ENCODE measurements at places on chromosomes 4 and X.

DNA sequence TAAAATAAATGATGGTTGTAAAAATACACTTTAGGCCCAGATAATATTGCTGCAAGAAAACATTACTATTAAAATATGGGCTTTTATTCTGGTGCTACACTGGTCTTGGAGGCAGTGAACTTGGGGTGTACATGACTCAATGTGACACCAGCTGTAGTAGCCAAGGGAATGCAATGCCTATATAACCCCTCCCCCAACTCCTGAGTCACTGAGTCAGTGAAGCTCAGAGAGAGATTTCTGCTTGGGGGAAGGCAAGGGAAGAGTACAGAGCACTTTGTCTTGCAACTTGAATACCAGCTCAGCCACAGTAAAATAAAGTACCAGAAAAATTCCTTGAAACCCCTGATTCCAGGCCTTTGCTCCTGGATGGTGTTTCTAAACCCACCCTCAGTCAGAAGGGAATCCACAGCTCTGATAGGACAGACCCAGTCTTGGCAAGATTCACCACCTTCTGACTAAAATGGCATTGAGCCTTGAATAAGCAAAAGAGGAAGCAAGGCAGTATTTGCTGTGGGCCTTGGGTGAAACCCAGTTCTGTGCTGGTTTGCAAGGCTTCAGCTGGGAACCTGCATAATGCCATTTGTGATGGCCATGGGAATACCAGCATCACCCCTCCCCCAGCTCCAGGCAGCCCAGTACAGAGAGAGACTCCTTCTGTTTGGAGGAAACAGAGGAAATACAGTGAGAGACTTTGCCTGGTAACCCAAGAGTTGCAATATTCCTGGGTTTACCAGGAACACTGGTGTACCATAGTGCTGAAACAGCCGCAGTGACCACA lies 209.9 kb downstream of the IQCM start:
- no peak for DNase-seq

GRCh38 chr4:173171987-173172386 lies 3.4 kb downstream of the GALNT7 start:
- DNase-seq, result no peak

DNA sequence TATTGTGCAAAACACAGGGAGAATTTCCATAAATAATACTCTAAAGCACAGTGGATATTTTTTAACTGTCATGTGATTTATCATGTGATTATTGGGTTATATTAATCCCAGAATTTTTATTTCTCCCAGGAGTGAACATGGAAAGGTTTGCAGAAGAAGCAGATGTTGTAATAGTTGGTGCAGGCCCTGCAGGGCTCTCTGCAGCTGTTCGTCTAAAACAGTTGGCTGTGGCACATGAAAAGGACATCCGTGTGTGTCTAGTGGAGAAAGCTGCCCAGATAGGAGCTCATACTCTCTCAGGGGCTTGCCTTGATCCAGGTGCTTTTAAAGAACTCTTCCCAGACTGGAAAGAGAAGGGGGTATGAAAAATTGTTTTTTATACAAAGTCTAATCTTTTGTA lies 10.0 kb downstream of the ETFDH start:
- no peak for DNase-seq

DNA sequence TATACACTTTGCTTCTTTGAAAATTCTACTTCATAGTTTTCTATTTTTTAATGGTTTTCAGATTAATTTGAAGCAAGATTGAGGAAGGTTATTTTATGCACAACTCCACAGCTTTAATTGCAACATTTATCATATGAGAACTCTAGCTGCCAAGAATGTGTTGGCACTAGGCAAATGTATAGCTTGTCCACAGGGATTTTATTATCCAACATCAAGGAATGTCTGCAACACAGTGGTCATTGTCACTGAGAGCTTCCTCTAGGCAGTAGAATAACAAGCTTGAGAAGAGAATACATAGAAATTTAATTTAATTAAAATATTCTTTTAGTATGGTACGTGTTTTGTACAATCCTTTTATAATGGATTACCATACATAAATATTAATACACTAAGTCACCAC lies 1600.8 kb downstream of the ARAP2 start:
- DNase-seq, result no peak

DNA sequence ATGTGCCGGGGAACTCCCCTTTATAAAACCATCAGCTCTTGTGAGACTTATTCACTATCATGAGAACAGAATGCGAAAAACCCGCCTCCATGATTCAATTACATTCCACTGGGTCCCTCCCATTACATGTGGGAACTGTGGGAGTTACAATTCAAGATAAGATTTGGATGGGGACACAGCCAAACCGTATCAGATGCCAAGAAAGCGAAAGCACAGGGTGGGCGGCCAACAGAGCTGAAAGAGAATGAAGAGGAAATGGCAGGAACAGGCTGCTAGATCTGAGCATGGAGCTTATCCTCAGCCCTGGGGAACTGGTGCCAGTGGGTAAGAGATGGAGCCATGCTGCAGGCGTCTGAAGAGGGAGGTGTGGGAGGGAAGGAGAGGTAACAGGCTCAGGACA lies 117.7 kb upstream of the PNPLA4 start:
- no peak for DNase-seq

GRCh38 chr4:184273166-184274147 lies 55.8 kb upstream of the ENPP6 start:
- DNase-seq, result no peak

DNA sequence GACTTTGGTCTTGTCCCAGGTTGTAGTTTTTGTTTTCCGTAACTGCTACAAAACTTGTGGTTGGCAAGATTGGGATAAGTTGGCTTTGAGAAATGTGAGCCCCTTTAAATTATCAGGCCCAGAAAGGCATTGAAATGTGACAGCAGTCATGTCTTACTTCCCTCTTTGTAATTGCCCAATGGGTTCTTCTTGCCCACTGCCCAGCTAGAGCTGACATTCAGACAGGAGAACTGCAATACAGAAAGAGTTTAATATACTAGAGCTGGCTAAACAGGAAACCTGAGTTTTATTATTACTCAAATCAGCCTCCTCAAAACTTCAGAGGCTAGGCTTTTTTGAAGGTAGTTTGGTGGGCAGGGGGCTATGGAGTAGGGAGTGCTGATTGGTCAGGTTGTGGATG lies 288.3 kb downstream of the ZNF674 start:
- DNase-seq, result no peak

GRCh38 chr4:148430854-148431253 lies 11.4 kb downstream of the NR3C2 start:
- DNase-seq, result no peak

DNA sequence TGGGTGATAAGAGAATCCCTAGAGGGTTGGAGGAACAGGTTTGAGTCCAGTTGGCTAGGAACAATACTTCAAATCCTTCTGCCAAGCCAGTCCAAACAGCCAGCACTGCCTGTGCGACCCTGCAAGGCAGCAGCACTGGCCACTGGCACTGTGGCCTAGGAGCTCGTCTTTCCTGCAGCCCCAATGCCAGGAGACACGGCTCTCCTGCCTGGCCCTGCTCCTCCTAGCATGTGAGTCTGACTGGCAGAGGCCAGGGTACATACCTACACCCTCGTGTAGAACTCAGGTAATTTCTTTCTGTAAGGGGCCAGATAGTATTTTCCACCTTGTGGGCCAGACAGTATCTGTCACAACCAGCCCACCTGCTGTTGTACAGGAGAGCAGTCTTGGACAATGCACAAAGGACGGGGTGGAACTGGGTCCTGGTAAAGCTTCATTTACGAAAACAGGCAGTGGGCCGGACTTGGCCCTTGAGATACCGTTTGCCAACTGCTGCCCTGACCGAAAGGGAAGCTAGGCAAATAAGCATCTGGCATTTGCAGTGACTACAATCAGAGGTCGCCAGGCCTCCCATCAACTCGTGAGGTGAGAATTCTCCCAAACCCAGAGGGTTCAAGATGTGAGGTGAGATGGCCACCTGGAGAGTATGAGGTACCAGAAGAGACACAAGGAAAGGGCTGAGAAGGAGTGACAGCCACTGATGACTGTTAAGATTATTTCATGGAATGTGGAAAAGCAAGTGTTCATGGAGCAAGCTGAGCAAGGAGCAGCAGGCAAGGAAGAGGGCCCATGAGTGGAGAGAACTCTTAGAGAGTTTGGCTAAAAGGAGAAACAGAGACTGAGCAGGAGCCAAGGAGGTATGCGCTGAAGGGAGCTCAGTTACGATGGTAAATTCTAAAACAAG lies 29.8 kb upstream of the IRAK1 start:
- no peak for DNase-seq

- no peak for DNase-seq
Measured at GRCh38 chrX:150525061-150525919, 43.1 kb upstream of the MTM1 start.

GRCh38 chr4:129350834-129351721 lies 255.1 kb downstream of the C4orf33 start:
- DNase-seq, result no peak

GRCh38 chr4:70838666-70839588 lies 763 bp downstream of the GRSF1 start:
- peak; percentile 65 for DNase-seq

DNA sequence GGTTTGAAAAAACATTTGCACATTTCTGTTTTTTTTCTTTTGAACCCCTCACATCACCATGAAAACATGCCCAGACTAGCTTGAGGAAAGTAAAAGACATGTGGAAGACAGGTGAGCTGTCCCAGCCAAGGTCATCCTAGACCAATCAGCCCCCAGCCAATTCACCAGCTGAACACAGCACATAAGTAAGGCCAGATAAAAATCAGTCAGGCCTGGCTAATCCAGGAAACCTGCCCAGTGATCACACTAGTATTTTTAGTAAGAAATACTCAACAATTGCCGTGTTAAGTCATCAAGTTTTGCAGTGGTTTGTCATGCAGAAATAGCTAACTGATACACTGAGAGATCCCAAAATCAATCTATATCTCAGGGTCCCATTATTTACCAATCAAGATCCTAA lies 4.4 kb upstream of the SMR3A start:
- no peak for DNase-seq

GRCh38 chr4:87978681-87979080 lies 3.2 kb downstream of the SPP1 start:
- DNase-seq, result no peak

GRCh38 chr4:104093247-104093646 lies 373.5 kb upstream of the TACR3 start:
- no peak for DNase-seq

- DNase-seq, result no peak
Measured at GRCh38 chr4:161454860-161455259, 708.9 kb downstream of the FSTL5 start.

DNA sequence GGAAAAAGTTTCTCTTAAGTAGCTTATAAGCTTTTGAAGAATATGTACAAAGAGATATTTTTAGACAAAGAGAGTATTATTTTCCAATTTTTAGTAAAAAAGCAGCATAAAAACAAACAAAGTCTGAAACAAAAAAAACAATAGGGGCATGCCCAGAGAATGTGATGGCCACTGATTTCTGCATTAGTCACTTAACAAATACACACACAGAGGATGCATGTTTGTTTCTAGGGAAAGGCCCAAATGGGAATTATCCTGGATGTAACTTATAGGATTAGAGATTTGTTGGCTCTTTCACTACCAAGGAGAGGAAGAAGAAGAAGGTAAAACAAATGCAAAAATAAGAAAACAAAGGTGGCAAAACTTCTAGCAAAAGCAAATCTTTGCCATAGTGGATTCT lies 95.9 kb upstream of the SCOC start:
- DNase-seq, result no peak

GRCh38 chr4:102642631-102643298 lies 118.0 kb downstream of the MANBA start:
- DNase-seq, result no peak

DNA sequence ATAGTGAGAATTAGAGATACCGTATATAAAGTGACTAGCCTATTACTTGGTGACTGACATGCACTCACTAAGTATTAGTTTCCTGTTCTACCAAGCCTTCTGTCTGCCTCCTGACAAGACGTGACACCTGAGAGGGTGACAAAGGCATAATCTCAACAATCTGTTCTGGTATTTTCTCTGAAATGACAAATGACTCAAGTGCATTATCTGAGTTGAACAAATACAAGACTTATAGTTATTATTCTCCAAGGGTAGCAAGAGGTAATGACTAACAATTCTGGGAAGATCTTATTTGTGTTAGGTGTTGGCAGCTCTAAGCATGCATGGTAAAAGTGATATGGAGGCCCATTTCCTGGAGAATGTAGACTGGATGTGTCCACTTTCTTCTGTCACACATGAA lies 60.6 kb downstream of the SYTL5 start:
- DNase-seq, result no peak

DNA sequence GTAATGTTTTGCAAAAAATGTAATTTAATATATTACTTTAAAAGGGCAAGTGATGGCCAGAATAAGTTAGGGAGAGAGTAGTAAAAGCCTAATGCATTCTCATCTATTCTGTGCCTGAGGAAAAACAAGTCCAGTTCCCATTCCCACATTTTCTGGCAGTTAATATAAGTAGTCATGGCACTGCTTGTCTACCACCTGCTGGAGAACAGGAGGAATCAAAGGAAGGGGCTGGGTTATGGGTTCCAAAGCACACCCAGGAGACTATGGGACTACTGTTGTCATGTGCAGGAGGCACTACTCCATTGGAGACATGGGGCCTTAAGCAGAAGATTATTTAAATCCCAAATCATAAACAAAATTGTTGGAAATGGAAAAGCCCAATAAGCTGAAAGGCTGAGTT lies 2618.6 kb downstream of the ARAP2 start:
- DNase-seq, result no peak
